Substantia nigra (tissue), 51 donors: ENCODE measurements at places on chromosomes 2 and 18.
A peak's percentile ranks its signal among the peaks of the same experiment; 100 is the strongest.

DNA sequence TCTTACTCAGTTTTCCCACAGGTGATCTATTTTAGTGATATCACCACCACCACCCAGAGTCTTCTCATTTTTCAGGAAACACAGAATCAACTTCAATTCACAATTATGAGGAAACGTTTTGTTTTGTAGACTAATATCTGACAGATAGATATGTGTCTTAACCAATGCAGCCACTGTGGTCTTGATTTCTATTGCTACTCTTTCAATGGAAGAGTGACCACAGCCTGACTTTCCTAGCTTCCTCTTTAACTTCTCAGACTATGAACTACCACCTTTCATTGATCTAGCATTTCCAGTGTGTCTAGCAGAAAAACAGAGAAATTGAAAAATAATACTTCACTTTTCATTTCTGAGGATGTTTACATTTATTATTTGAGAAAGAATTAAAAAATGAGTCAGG lies 20.5 kb downstream of the ADAM17 start:
- no peak for DNase-seq

GRCh38 chr18:55421615-55422419 lies 166.2 kb downstream of the TCF4 start:
- DNase-seq, result no peak

DNA sequence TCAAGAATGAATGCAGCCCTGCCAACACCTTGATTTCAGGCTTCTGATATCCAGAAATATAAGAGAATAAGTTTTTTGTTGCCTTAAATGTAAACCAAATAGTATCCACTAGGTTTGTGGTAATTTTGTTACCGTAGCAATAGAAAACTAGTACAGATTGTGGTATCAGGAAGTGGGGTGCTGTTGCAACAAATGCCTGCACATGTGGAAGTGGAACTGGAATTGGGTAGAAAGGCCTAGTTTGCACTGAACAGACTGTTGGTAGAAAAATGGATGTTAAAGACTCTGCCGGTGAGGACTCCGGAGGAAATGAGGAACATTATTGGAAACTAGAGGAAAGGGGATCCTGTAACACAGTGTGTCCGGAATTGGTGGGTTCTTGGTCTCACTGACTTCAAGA lies 145.8 kb upstream of the MGAT5 start:
- DNase-seq, result no peak

- no peak for DNase-seq
Measured at GRCh38 chr2:186853951-186854350, 5.0 kb upstream of the ZSWIM2 start.

- DNase-seq, result no peak
Measured at GRCh38 chr2:214934006-214934405, 124.5 kb upstream of the BARD1 start.

GRCh38 chr2:101197814-101198213 lies 46.6 kb upstream of the TBC1D8 start:
- no peak for DNase-seq

GRCh38 chr2:150136893-150137292 lies 350.6 kb downstream of the RND3 start:
- no peak for DNase-seq

GRCh38 chr2:70412294-70413070 lies 110.6 kb upstream of the FAM136A start:
- DNase-seq, result no peak

DNA sequence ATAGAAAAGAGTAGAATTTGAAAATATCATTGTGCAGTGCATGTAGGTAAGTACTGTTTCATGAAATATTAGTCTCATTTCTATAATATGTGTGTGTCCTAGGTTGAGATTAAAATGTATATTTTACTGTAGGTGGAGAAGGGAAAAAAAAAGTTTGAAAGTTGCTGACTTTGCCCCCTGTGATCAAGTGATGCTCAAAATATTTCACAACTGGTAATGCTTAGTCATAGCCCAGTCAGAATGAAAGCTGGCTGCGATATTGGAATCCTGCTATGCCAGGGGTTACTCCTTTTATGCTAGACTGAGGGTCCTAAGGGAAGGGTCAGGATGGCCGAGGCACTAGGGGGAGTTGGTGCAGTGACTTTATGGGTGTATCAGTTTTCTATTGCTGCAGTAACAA lies 19.5 kb upstream of the CFAP36 start:
- no peak for DNase-seq

GRCh38 chr2:68745006-68745405 lies 10.4 kb downstream of the ARHGAP25 start:
- no peak for DNase-seq

DNA sequence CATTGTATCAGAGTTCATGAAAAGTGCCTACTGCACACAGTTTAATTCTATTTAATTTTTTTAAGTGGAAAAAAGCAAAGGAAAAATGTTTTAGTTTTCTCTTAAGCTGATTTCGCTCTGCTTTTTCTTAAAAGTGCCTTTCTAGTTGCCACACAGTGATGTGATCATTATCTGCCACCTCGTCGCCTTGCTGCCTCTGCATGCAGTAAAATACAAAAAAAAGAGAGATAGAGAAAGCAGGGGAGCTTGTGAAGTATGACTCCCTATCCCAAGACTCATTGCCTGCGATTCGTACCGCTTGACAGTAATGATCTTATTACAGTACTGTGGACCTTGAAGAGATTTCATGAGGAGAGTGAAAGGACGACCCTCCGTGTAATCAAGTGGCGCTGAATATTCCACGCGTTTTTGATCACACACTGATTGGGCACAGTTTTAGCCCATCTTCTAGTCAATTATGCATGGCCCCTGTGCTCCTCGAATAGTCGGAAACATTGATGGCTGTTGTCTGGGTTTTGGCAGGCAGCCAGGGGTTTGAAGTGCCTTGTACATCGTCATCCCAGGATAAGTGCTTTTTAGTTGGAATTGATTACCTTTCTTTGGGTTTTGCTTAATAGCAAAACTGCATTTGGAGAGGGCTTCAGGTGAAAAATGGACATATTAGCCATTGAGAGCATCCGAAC lies 188.3 kb downstream of the GBX2 start:
- peak; percentile 23 for DNase-seq

DNA sequence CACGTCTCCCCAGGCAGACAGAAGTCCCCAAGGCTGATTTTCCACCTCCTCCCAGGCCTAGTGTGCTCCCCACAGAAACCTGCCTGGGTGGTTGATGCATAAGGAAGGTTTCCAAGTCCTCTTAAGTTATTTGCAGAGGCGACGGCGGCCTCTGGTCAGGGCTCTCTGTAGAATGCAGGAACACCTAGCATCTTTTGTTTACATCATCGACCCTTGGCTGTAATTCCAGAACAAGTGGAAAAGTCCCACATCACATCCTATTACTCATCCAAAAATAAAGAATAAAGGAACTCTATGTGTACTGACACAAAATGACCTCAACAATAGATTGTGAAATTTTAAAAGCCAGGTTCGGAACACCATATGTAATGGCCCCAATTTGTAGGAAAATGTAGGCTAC lies 211.1 kb downstream of the ALPK2 start:
- no peak for DNase-seq

- no peak for DNase-seq
Measured at GRCh38 chr2:151786077-151786476, 42.1 kb downstream of the ARL5A start.

GRCh38 chr2:58289029-58289428 lies 47.9 kb upstream of the FANCL start:
- DNase-seq, result no peak

DNA sequence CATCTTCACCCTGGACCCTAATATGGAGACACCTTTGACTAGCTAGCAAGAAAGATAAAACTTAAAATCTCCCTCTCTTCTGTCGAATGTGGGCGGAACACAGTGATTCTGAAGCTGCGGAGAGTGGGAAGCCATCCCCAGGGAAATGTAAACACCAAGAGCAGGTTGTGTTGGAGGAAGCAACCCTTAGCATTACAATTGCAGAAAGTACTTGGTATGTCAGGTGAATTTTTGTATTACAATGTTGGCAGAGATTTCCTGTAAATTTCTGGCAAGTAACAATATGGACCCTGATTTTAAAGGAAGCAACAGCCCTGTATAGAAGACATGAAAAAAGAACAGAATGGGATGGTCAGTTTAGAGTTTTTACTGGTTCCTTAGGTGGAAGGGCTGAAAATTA lies 35.8 kb downstream of the TSN start:
- DNase-seq, result no peak

DNA sequence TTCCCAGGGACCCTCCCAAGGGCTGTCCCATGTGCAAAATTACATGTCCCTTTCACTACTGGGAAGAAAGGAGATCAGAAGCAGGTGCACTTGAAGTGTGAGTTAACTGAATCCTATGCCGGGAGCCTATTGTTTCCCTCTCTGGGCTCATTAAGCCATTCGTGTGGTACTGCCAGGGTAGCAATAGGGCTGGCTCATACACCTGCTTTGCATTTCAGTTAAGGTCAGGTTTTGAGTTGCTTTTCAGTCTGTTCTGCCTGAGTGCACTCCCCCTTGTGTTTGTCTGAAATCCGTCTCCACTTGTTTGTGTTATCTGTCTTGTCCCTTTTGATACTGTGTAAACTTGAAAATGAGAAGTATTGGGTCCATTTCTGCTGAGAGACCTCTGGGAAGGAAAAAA lies 1232.6 kb upstream of the NRXN1 start:
- DNase-seq, result no peak

DNA sequence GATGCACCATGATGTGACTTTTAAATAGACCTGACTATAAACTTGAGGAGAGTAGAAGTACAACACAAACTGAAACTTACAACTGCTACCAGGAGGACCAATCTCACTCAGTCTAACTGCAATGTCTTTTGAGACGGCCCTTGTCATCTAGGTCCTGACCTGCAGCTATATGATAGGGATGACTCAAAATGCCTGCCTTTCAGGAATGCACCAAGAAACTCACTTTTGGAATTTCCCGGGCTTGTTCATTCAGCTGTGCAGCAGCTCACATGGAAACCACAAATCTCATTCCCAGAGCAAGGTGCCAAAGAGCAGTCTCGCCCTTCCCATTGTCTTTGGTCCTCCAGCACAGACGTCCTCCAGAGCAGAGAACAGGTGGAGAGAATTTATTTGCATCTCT lies 113.7 kb downstream of the SPOPL start:
- DNase-seq, result no peak

DNA sequence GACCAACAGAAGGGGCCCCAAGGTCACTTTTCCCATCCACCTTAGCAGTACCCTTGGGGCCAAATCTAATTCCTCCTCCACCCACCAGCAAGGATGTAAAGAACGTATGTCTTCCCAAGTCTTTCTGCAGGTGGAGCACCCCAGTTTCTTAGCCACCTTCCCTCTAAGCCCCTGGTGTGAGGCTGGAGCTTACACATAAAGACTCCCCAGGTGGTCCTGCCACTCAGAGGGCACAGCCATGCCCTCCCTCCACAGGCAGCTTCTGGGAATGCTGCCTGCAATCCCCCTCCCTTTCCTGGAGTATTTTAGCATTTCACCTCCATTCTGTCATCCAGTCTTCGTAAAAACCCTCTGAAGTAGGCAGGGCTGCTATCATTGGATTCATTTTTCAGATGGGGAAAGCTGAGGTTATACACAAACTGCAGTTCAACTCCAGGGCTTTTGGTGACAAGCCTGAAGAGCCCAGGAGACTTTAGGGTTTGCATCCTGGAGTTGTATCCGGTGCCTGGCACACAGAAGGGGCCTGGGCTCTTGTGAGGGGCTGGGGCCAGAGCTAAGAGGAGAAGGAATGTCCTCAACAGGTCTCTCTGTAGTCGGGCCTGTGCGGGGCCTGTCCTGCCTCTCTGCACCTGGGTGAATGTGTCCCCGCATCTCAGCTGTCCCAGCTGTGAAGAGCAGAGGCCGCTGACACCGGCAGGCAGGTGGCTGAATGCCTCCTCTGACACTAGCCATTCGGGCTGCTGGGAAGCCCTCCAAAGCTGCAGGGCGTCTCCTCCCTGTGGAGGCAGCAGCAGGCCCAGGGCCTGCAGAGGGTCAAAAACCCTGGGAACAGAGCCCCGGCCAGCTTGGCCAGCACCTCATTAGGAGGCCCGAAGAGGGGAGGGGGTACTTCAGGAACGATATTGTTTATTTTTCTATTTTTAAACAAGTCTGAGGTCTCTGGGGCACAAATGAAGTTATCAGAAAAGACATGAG lies 27.6 kb downstream of the CIB4 start:
- DNase-seq, result no peak

DNA sequence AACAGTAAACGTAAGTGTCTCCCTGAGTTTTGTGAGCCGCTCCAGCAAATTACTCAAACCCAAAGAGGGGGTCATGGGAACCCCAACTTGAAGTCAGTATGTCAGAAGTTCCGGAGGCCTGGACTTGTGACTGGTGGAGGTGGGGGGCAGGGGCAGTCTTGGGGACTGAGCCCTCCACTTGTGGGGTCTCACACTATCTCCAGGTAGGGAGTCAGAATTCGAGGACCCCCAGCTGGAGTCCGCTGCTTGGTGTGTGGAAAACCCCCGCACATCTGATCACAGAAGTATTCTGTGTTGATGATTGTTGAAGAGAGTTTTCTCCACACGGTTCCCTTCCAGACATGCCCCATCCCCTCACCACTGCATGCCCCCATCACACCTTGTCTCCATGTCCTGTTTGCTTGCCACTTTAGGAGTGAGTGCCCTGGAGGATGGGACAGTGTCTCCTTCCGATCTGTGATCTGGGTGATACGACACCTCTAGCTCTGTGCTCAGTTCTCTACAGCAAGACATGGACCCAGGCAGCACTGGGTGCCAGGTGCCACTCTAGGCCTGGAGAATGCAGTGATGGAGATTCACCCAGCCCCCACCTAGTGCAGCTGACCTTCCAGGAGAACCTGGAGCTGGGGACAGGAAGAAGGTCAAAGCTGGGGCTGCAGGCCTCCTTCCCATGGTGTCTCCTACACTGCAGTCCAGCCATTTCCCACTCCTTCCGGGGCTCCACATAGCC lies 85.6 kb downstream of the TFCP2L1 start:
- no peak for DNase-seq

DNA sequence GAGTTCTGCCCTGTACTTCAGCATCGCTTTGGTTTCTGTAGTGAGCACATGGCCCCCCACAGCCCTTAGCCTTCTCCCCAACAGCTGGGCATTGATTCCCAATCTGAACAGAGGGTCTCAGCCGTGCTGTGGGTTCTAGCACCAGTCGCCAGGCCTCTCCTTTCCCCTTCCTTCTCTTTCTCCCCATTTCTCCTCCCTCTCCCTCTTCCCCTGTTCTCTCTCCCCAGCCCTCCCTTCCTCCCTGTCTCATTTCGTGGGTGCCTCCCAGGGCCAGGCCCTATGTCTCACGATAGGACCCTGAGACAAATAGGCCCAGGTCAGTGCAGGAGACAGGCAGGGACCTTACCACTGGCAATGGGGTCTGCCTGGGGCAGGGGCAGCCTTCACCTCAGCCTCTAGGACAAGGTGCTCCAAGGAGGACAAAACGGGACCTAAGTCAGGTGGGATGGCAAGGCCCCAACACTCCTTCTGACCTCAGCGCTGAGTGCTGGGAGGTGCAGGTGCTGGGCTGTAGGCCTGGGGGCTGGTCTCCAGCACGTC lies 143.4 kb upstream of the GPC1 start:
- DNase-seq, result no peak

DNA sequence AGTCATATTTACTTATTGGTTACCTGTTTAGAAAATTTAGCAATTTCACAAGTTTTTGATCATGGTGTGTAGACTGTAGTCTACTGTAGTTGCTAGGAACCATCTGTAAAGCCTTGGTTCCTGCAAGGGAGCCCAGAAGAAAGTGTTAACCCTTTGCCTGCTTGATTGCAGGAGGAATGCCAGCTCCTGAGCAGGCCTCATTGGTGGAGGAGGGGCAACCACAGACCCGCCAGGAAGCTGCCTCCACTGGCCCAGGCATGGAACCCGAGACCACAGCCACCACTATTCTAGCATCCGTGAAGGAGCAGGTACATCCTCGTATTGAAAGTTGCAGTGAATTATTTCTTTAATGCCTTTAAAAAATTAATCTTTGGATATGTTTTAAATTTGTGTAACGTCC lies 76.3 kb downstream of the PKP4 start:
- no peak for DNase-seq

GRCh38 chr2:86632672-86633071 lies 9.0 kb upstream of the RNF103 start:
- no peak for DNase-seq
